Activated T-cell treated with anti-CD3 and anti-CD28 coated beads, Interleukin-2, amount 50 U/mL, for 4 hours (primary cell): ENCODE measurements at places on chromosomes 12 and 14. TPM values are rescaled to one million over a fixed set of nuclear protein-coding genes. Genes with fewer than 3 reads are reported as not detected.

The C14orf132 gene
- total RNA-seq: 0.38 TPM

The FAM181A gene
- total RNA-seq: not detected

The ACADS gene
- total RNA-seq: 13.8 TPM

The SIX4 gene
- total RNA-seq: 0.11 TPM

GRCh38 chr14:87877877-87878276 is 115.1 kb downstream of the GALC start:
- no peak for DNase-seq

- DNase-seq: no peak
Observed at GRCh38 chr12:106724934-106725333, 49.5 kb upstream of the RIC8B start.
